ENCODE measurements at places on chromosomes 4 and X.

- no peak for DNase-seq
These were observed 709.8 kb upstream of the HS3ST1 start for GRCh38 chr4:12138488-12138887.

DNA sequence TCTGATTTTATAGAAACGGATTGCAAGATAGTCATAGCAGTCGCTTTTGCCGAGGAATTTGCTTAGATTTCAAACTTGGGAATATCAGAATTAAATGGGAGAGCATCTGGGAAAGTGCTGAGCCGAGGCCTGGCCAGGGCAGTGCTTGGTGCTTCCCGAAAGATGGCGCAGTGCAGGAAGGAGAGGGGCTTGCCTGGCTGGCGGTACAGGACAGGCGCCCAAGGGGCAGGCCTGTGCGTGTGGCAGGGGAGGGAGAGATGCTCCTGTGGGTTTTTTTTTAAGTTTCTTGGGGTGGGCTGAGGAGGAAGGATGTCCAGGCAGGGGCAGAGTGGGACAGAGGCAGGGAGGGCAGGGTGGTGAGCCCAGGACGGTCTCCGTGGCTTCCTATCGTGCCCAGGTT is 241.1 kb downstream of the AFAP1 start:
- no peak for DNase-seq

- no peak for DNase-seq
These were observed 19.4 kb upstream of the BMP2K start for GRCh38 chr4:78756776-78757175.

GRCh38 chr4:100367451-100367850 is 150.4 kb downstream of the EMCN start:
- DNase-seq = no peak

DNA sequence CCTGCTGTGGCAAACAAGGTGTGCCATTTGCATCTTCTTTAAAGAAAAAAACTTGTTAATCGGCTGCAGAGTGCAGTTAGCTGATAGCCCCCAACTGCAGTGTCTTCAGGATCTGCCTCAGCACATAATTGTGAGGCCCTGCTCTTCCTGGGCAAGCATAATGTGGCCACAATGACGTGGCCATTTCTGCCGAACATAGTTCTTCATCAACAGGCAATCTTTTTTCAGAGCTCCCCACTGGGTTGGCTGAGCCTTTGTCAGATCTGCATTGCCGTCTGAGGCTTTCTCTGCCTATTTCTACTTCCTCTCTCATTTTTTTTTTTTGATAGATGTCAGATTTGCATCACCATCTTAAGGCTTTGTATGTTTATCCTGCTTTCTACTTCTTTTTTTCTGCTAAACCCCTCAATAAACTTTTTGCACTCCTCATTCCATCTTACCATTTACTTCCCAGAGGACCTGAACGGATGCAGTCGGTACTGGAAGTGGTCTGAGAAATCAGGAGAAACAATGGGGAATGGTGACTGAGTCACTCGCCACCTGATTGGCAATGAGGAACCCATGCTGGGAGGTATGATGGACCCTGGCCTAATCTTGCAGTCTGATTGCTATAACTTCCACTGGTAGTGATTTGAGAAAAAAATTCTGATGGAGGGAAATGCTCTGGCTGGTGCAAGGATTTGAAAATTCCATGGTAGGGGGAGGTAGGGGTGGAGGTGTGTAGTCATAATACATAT is 21.2 kb upstream of the TAB3 start:
- DNase-seq = no peak

- DNase-seq = no peak
These were observed 34.4 kb upstream of the RTL3 start for GRCh38 chrX:78693536-78693935.

Measured in breast epithelium (tissue), 4 donors.